Transverse colon (tissue), 4 donors: ENCODE measurements at places on chromosomes 12 and 14.

GRCh38 chr12:47767216-47767724 is 5.8 kb upstream of the SLC48A1 start:
- DNase-seq, result peak; percentile 82

DNA sequence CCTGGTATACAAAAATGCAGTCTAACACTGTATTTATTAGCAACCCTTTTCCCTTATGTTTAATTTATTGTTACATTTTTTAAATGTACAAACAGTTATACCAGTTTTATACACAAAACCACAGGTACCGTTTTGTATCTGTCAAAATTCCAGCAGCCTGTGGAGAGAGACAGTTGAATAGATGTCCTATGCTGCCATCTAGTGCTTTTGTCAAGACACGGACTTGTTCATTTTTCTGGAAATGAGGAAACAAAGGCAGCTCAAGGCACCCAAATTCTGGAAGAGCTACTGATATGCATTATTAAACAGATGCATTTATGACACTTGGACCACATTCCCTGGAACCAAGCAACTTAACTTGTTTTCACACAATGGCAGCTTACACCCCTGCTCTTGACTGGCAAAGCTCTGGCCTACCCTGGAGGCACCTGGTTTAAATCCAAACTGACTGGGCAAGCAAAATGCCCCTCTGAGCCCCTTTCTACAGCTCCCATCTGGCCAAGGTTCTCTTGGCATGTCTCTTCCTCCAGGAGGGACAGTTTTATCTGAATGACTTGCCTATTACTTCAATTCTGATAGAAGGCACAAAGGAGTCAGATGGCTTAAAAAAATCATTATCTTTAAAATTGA is 286.9 kb upstream of the PRKD1 start:
- no peak for DNase-seq

GRCh38 chr14:50257732-50258131 is 26.4 kb upstream of the SOS2 start:
- DNase-seq, result no peak

DNA sequence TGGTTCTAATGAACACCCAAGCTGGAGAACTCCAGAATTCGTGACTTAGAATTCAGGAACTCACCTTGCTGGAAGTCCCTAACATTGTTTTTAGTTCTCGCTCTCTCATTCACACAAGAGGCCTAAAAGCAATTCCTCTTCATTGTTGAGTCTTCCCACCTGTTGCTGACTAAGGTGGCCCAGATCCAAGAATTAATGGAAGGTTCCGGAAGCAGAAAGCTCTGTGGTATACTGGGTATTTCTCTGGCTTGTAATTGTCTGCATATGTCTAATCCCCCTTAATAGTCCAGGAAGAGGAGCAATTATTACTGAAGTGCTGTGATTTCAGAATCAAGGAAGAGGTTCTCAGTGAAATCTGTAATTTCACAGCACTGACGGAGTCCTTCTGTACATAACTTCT is 31.4 kb downstream of the TMEM233 start:
- DNase-seq, result no peak

- DNase-seq, result no peak
Measured at GRCh38 chr12:113197518-113198077, 12.1 kb downstream of the RITA1 start.

DNA sequence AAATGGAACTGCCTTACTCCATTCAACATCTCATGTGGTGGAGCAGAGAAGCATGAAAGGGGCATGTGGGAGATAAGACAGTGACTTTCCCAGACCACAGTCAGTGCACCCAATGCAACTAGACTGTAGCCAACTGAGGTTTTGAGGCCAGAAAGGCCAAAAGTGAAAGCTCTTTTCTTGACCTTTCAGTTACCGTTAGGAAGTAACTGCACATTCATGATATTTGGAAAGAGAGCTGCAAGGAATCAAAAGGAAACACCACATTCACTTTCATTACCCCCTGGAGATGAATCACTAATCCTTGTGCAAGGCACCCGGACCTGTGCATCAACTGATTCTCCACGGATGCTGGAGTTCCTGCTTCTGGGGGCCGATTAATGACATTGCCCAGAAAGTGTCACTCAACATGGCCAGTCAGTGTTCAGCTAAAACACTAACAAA is 72.9 kb upstream of the ELK3 start:
- no peak for DNase-seq

DNA sequence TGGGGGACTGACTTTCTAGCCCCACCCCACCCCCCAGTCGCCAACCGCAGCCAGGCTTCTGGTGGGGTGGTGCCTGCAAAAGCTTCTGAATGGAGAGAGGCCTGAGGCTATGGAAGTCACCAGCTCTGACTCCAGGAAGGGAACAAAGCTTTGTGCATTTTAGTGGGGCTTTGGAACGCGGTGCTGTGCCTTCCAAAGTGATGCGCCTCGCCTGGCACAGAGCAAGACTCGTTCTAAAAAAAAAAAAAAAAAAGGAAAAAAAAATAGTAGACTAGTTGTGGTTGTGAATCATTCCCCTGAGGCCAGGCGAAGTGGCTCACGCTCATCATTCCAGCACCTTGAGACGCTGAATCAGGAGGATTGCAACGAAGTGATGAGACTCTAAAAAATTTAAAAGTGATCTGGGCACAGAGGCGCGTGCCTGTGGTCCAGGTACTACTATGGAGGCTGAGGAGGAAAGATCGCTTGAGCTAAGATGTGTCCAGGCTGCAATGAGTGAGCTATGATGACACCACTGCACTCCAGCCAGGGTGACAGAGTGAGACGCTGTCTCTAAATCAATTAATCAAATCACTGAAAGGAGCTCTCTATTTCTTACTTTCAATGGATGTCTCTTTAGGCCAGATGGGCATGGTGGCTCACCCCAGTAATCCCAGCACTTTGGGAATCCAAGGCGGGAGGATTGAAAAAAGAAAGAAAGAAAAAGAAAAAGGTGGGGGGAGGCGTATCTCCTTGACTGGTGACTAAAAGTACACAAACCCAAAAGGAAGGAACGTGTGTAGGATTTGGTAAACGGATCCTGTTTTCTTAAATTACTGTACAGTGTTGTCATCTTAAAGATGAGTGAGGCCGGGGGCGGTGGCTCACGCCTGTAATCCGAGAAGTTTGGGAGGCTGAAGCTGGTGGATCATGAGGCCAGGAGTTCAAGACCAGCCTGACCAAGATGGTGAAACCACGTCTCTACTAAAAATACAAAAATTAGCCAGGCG is 259.6 kb upstream of the ALG10B start:
- no peak for DNase-seq

- DNase-seq, result no peak
Measured at GRCh38 chr14:102592763-102593060, 263 bp downstream of the RCOR1 start.

DNA sequence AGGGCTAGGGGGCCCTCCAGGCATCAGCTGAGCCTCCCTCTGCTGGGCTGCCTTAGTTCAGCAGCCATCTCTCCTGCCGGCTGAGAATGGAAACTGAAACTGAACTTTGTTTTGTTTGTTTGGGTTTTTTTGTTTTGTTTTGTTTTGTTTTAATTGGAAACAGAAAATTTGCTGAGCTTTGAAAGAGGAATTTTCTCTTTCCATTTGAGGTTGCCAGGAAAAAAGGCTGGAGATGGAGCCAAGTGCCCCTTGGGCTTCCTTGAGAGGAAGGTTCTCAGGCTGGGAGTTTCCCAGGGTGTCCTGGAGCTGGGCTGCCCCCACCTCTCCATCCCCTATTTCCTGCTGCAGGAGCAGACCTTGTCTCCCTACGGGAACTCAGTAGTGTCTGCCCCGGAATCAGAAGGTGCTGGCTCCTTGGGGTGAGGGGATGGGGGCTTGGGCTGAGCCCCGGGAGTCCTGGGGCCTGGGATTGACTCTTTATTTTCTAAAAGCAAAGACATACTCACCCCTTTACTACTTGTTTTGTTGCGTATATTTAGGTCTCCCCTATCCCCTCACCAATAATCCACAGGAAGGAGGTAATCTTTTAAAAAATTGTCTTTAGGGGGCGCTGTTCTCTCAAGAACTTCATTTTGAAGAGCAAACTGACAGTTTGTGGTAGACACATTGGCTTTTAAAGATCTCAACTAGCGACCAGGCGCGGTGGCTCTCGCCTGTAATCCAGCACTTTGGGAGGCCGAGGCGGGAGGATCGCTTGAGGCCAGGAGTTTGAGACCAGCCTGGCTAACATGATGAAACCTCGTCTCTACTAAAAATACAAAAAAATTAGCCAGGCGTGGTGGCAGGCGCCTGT is 21.3 kb upstream of the OASL start:
- DNase-seq, result peak; percentile 45

GRCh38 chr14:78610994-78611393 is 440.8 kb downstream of the NRXN3 start:
- no peak for DNase-seq

- no peak for DNase-seq
Measured at GRCh38 chr14:80543211-80543610, 331.9 kb upstream of the DIO2 start.

GRCh38 chr14:69629225-69630127 is 18.1 kb downstream of the SUSD6 start:
- DNase-seq, result no peak

GRCh38 chr12:93860668-93861373 is 183.6 kb downstream of the CRADD start:
- no peak for DNase-seq

DNA sequence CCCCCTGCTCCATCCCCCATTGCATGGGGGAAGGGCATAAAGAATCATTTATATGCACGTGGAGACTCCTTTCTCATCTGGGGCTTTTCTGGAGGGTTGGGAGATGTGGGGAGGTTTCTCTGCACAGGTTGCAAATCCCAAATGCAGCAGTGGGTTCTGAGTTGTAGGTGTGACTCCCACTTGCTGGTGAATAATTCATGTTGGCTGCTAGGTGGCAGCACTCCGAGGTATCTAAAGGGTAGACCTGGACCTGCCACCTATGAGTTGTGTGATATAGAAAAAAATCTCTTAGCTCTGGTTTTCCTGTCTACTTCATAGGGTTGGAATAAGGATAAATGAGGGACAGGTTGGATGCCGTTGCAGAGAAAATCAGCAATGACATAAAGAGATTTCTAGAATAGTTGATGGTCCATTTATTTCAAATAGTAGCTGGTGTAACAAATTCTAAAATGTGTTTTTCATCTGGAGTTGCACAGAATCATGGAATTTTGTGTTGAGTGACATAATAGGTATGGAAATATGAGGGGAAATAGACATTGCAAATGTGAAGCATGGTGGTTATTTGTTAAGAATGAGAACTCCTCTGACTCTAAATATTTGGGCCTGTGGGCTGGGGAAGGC is 4.6 kb downstream of the MARCHF9 start:
- no peak for DNase-seq

- DNase-seq, result no peak
Measured at GRCh38 chr14:85315733-85316290, 214.1 kb upstream of the FLRT2 start.

DNA sequence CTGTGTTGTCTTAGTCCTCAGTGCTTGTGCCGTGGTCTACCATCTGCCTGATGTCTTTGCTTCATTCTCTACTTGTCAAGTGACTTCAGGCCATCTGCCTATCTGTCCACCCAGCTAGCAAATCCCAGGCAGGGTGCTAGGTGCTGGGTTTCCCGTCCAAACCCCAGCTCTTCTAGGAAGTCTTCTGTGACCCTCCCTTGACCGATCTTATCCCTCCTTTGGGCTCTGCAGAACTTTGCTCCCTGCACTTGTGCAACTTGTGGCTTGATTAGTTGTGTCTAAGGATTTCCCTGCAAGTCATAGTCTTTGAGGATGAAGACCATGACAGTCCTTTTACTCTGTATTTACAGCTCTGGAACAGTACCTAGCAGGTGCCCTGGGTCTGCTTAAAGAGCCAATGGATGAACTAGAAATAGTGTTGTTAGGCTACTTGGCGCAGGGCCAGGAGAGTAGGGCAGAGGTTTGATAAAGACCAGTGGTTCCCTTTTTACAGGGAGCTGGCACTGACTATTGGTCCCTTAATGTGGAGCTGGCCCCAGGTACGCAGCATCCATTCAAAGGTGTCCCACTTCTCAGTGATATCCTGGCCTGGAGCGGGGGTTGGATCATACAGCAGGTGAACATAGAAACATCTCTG is 60.1 kb downstream of the ADCK1 start:
- DNase-seq, result no peak

DNA sequence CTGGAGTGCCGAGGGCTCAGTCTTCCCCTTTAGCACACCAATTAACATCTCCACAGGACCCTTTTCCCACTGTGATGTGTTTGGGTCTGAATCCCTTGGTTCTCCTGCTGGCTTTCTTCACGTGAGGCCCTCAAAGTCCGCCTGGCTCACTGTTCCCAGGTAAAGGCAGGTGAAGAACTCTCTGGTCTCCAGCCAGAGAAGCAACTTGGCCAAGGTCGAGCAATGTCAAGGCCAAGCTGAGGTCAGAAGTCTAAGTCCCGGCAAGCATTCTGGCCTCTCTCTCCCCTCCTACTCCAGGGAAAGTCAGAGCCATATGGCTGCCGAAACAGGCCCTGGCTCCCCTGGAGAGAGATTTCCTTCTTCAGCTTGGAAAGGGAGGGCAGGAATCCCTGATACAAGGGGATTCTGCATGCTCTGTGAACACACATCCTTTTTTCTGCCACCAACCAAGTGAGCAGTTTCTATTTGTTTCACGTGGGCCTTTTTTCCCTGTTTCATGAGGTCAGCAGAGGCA is 61.4 kb upstream of the ESRRB start:
- no peak for DNase-seq

DNA sequence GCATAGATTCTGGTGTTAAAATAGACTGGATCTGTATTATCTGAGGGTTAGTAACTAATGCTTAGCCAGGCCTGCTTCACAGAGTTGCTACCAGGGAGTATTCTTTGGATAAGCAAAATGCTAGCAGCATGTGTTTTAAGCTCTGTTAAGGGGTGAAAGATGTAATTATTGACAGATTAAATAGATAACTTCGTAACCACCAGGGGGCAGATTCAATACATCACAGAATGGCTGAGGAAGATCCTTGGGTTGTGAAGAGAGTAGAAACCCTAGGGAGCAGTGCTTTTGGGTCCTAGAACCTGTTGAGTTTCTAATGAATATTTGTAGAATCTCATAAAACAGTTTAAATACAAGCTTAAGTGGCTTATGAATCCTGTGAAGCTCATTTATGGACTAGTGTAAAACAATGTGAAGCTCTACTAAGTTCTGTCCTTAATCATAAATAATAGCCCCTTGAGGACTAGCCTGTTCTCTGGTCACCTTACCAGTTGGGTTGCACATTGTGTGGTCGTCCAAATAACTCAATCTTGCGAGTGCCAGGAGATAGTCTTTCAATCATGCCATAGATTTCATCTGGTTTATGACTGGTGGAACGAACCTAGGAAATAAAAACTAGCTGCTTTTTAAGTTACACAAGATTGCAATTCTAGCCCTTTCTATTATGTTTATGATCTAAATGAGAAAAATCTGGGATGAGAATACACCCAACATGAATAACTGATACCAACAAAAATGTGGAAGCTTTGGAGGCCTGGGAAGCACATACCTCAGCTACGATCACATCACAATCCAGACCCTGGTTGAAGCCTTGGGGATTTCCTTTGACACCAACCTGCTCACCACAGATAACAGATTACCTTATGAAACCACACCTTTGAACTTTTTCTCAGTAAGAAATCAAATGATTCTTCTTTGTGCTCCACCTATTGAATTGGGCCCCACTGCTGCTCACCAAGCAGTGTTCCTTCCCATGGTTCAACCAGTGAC is 12.3 kb downstream of the METTL3 start:
- DNase-seq, result no peak

- DNase-seq, result no peak
Measured at GRCh38 chr14:48914382-48914781, 671.8 kb downstream of the RPS29 start.

GRCh38 chr12:28610401-28611114 is 420.3 kb downstream of the CCDC91 start:
- DNase-seq, result no peak
